ENCODE measurements at places on chromosomes 3 and 15. TPM values are rescaled to one million over a fixed set of nuclear protein-coding genes. Genes with fewer than 3 reads are reported as not detected.

- DNase-seq, result no peak
These were observed 32.4 kb upstream of the ALCAM start for GRCh38 chr3:105334138-105334882.

DNA sequence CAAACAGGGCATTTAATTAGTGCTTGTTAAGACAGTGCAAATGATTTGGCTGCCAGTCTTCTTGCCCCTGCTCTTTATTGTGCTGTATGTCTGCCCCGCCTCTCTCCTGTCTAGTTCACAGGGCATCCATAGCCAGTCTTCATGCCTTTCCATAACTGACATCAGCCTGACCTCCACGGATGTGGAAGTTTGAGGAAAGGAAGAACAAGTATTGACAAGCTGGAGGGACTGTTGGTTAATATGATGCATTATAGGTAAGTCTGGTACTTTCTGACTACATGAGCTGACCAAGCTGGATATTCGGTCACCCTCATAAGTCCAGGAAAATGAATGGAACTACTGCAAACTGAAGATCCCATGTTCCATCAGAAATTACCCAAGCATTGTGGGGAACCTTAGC lies 325.9 kb downstream of the TIGIT start:
- no peak for DNase-seq

DNA sequence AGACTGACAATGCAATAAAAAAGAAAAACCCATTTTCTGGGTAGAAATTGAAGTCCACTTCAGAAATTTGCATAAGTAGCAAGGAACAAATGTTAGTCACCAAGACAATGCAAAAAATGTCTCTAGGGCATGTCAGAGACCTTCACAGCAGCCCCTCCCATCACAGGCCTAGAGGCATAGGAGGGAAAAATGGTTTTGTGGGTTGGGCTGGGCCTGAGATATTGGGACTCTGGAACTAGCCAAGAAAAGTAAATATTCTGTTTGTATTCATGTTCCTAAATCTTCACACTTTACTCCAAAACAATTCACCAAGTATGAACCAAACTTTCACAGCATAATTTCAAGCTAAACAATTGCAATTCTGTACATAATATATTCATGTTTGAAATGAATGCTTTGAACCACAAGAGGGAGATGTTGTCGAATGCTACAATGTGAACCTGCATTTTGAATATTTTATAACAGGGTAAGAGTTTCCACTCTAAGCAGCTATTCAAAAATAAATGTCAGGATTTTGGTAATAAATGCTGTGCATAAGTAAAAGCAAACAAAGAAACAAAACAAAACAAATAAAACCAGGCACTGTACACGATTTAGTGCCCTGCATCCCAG lies 429.2 kb downstream of the OTOL1 start:
- DNase-seq, result no peak

ATP10A gene
- 1.4 TPM for total RNA-seq

ACTC1 gene
- 0.92 TPM for total RNA-seq

SHC4 gene
- total RNA-seq, result 0.81 TPM
